ENCODE measurements at places on chromosomes 3 and 15. TPM values are rescaled to one million over a fixed set of nuclear protein-coding genes. Genes with fewer than 3 reads are reported as not detected.

GRCh38 chr3:6805236-6805635, 55.7 kb upstream of the GRM7 start:
- no peaks in the 10 kb centered on the region for H3K27me3 ChIP-seq
- no peaks in the 10 kb centered on the region for H3K36me3 ChIP-seq
- no peak for DNase-seq
- no peaks in the 10 kb centered on the region for H3K4me1 ChIP-seq

DNA sequence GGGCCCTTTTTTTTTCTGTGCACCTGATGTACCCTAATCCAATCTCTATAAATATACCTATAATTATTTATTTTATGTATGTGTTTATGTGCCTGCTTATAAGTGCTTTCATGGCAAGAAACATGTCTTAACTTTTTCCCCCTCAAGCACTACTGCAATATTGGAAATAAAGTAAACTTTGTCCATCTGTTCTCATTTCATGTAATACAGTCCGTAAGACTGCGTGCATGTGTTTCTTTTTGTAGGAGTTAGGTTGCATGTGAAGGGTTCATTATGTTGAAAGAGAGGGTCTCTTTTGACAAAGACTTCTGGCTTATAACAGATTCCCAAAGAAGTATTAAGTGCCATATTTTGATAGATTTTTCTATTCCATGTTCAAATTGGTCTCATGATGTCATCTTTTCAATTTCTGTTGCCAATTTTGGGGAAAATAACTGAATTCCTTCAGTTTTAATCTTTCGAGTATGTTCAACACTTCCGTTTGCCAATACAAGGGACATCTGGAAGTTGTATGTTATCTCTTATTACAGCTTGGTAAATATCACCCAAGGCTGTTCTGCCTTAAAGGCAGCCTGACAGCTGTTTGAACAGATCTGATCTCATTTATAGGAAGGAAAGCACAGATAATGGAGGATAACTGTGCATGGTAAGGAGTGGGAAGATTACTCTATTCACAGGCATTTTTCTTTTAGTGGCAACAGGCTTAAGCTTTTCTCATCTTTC, 273.1 kb upstream of the SGO1 start:
- DNase-seq = no peak
- no peaks in the 10 kb centered on the region for H3K27me3 ChIP-seq
- H3K4me3 ChIP-seq = no peak overlapping the region
- no peak overlapping the region for H3K27ac ChIP-seq

- no peak overlapping the region for H3K4me3 ChIP-seq
- no peaks in the 10 kb centered on the region for H3K27me3 ChIP-seq
- no peak overlapping the region for H3K27ac ChIP-seq
- H3K4me1 ChIP-seq = no peaks in the 10 kb centered on the region
Observed at GRCh38 chr3:178393824-178394223, 142.4 kb upstream of the KCNMB2 start.

DNA sequence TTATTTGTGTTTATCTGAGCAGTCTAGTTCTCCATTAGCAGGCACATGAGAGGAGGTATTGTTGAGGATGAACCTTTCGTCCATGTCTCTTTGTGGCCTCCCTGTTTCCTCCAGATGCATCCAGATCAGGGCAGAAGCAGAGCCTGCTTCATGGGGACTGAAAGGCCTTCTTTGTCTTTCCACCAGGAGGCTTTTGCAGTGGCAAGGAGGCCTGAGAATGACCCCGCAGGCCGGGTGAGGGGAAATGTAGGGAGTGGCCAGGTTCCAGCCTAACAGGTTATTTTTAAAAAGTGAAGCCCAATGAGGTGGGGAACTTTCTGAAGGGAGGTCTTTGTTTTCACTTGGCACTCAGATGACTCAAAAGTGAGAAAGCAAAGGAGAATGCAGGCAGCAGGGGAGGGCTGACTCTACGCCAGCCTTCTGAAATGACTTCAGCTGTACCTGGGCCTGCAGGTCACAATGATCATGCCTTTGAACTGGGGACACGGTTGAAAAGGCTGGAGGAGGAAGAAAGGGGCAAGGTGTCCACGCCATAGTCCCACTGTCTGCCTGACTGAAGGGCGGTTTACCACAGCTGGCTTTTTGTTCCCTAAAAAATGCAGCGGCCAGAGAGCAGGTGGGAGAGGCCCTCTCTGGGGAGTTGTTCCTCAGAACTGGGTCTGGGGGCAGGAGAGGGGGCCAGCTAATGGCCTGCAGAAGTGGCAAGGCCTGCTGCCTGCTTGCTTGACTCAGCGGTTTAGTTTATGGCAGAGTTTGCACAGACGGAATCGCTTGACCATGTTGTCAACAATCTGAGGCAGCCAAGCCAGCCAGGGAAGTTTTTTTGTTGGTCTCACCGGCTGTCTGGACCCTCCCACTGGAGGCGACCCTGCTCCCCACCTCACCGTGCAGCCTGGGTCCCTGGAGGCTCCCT, 28.7 kb downstream of the CMTM7 start:
- no peak overlapping the region for H3K4me3 ChIP-seq
- no peak overlapping the region for H3K27ac ChIP-seq
- DNase-seq = peak; percentile 48
- peaks cover 18% of the 10 kb centered on the region for H3K4me1 ChIP-seq

- H3K27me3 ChIP-seq = no peaks in the 10 kb centered on the region
- H3K4me1 ChIP-seq = peaks cover 16% of the 10 kb centered on the region
- no peak overlapping the region for H3K4me3 ChIP-seq
- no peaks in the 10 kb centered on the region for H3K36me3 ChIP-seq
Observed at GRCh38 chr15:31266712-31267111, 59.9 kb upstream of the KLF13 start.

DNA sequence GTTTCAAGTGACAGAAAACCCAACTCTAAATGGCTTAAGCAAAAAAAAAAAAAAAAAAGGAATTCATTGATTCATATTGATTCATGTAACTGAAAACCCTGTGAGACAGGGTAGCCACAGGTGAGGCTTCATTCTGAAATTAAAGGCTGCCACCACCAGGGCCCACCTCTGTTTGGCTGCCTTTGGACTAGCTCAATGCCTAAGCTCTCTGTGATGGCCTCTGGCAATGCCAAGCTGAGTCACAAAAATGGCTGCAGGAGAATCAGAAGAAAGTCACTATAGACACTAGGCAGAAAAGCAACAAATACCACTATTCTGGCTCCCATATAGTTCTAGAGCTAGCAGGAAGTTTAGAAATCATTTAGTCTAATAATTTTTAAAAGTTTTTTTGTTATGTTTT, 38.2 kb upstream of the GYG1 start:
- no peak overlapping the region for H3K4me3 ChIP-seq
- no peak for DNase-seq
- H3K27ac ChIP-seq = no peak overlapping the region
- H3K4me1 ChIP-seq = peaks cover 5% of the 10 kb centered on the region
- no peaks in the 10 kb centered on the region for H3K36me3 ChIP-seq

- DNase-seq = no peak
- no peak overlapping the region for H3K4me3 ChIP-seq
- no peaks in the 10 kb centered on the region for H3K27me3 ChIP-seq
- H3K4me1 ChIP-seq = no peaks in the 10 kb centered on the region
- H3K36me3 ChIP-seq = no peaks in the 10 kb centered on the region
- no peak overlapping the region for H3K27ac ChIP-seq
Observed at GRCh38 chr3:109930582-109930981, 593.2 kb upstream of the DPPA4 start.

DNA sequence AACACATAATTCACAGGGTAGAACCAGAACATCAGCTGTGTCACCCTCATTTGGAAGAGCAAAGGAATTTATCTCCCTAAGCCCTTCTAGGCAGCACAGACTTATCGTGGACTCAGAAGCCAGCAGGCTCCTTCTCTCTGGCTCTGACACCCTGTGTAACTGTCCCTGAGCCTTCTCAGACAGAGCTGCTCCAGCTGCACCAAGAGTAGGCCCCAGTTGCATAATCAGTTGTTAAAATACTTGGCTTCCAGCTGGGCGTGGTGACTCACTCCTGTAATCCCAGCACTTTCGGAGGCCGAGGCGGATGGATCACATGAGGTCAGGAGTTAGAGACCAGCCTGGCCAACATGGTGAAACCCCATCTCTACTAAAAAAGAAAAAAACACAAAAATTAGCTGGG, 49.4 kb upstream of the ACVR2B start:
- H3K4me3 ChIP-seq = no peak overlapping the region
- no peak for DNase-seq
- no peaks in the 10 kb centered on the region for H3K4me1 ChIP-seq
- H3K27ac ChIP-seq = no peak overlapping the region
- no peaks in the 10 kb centered on the region for H3K27me3 ChIP-seq
- no peaks in the 10 kb centered on the region for H3K36me3 ChIP-seq

DNA sequence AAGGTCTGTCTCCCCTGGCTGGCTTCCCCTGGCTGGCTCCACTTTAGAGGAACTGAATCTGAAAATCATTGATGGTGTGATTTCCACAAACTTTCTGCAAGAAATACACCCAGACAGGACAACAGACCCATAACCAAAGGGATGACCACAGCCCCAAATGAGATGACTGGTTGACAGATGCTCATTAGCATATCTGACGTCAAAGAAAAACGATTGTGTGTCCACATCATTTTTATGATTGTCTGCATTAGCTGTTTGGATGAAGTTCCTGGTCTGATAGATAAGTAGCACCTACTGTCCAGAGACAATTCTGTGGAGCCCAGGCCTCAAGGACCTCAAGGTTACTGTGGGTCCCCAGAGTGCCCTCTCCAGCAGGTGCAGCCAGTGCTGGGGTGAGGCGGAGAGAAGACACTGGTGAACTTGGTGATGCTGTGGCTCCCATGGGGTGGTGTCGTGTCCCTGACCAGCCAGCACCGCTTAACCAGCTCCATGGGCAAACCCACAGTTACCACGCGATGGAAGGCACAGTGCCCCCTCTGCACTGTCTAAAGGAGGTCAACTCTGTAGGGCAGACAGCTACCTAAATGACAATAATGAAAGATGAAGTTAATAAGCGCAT, 127.4 kb downstream of the NSMCE3 start:
- no peak overlapping the region for H3K4me3 ChIP-seq
- no peaks in the 10 kb centered on the region for H3K36me3 ChIP-seq
- no peak overlapping the region for H3K27ac ChIP-seq
- peaks cover 7% of the 10 kb centered on the region for H3K4me1 ChIP-seq
- peaks cover 4% of the 10 kb centered on the region for H3K27me3 ChIP-seq

- H3K4me1 ChIP-seq = no peaks in the 10 kb centered on the region
- no peaks in the 10 kb centered on the region for H3K36me3 ChIP-seq
- H3K27me3 ChIP-seq = no peaks in the 10 kb centered on the region
- H3K27ac ChIP-seq = no peak overlapping the region
- no peak for DNase-seq
- H3K4me3 ChIP-seq = no peak overlapping the region
Observed at GRCh38 chr3:51401735-51402134, 10.7 kb downstream of the RBM15B start.

GRCh38 chr3:21216598-21216997, 534.4 kb downstream of the ZNF385D start:
- no peaks in the 10 kb centered on the region for H3K27me3 ChIP-seq
- DNase-seq = peak; percentile 8
- H3K4me1 ChIP-seq = no peaks in the 10 kb centered on the region
- H3K36me3 ChIP-seq = no peaks in the 10 kb centered on the region

- no peak for DNase-seq
- H3K27me3 ChIP-seq = no peaks in the 10 kb centered on the region
- H3K27ac ChIP-seq = no peak overlapping the region
- no peak overlapping the region for H3K4me3 ChIP-seq
- no peaks in the 10 kb centered on the region for H3K36me3 ChIP-seq
- peaks cover 25% of the 10 kb centered on the region for H3K4me1 ChIP-seq
Observed at GRCh38 chr3:143235614-143236204, 116.1 kb downstream of the CHST2 start.

DNA sequence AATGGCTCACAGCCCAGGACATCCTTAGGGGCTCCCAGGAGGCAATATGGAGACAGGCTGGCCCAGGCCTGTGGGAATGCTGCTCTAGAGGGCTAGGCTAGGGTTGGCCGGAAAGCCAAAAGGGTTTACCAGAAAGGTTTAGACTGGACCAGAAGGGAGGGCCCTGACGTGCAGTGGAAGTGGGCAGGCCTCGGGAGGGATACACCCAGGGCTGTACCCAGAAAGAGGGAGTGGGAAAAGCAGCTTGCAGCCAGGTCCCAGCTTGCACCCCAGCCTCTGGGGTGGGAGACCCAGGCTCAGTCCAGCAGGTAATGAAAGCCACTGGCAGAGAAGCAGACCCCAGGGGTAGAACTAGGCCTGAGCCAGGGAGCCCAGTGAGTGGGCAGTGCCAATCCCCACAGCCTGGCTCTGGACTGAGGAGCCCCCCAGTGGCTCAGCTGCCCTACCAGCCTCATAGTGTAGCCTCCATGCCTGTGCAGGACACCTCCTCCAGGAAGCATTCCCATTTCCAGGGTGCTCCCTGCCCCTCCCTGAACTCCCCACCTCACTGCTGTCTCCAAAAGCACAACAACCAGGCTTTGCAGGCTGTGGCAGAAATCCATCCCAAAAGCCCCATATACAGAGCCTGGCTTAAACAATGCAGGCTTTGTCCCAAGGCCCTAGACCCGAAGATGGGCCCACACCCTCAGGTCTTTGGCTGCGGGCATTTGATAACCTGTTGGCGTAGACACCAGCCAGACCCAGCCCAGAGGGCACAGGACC, 3.5 kb downstream of the GORASP1 start:
- peaks cover 7% of the 10 kb centered on the region for H3K27me3 ChIP-seq
- H3K4me3 ChIP-seq = no peak overlapping the region
- H3K27ac ChIP-seq = no peak overlapping the region
- H3K4me1 ChIP-seq = peaks cover 4% of the 10 kb centered on the region
- H3K36me3 ChIP-seq = no peaks in the 10 kb centered on the region

TNK2 gene
- total RNA-seq = 5.4 TPM

CLDN18 gene
- not detected for total RNA-seq

FBXO40 gene
- total RNA-seq = not detected

KBTBD13 gene
- not detected for total RNA-seq

CRABP1 gene
- total RNA-seq = 454 TPM

LCTL gene
- total RNA-seq = 19.2 TPM

Data from neural progenitor cell (in vitro differentiated cells).